ENCODE measurements at places on chromosomes 16 and 17.
A peak's percentile ranks its signal among the peaks of the same experiment; 100 is the strongest.

- no peak for DNase-seq
Measured at GRCh38 chr16:90008708-90009145, 10.5 kb downstream of the DBNDD1 start.

GRCh38 chr17:70493277-70493874 lies 324.0 kb downstream of the KCNJ2 start:
- DNase-seq = no peak

DNA sequence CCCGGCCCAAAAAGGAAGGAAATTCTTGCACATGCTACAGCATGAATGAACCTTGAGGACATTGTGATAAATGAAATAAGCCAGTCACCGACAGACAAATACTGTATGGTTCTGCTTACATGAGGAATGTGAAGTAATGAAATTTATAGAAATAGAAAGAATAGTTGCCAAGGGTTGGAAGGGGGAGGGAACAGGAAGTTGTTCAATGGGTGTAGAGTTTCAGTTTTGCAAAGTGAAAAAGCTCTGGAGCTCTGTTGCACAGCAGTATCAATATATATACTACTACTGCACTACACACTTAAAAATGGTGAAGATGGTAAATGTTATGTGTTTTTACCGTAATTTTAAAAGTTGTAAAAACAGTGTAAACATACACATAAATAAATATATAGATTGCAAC lies 43.7 kb downstream of the PKD1L3 start:
- no peak for DNase-seq

DNA sequence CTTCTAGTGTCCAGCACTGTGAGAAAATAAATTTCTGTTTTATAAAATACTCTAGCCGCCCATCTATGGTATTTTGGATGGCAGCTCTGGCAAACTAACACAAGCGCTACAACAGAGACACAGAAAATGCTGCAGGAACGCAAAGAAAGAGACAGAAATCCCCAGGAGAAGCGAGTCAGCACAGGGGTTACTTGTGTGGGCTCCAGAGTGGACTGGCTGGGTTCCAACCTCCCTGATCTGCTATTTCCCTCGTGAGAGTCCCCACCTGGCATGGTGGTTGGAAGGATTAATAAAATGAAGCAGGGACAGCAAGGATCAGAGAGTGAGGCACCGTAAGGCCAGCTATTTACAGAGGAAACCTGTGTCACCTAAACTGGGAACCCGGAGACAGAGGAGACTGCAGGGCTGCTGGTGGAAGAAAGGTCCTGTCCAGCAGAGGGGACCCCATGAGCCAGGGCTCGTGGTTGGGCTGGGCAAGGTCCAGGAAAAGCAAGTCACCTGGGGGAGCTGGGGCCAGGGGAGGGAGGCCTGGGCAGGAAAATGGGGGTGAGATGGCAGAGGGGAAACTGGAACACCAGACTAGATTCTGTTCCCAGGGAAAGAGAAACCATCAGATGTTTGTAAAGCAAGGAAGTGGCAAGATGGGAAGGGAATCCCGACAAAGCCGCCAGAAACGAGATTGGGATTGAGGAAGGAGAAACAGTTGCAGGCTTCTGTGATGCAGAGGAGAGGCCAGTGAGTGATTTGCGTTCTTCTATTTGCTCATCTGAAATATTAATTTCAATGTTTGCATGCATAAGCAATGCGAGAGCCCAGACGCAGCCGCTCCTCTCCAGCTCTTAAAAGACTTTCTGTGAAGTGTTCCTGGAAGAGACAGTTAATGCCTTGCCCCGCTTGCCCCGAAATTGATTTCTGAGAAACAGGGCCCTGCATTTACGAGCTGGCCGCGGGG lies 63.0 kb upstream of the TEKT3 start:
- DNase-seq = no peak

GRCh38 chr17:62696256-62696655 lies 68.8 kb downstream of the MRC2 start:
- DNase-seq = no peak

DNA sequence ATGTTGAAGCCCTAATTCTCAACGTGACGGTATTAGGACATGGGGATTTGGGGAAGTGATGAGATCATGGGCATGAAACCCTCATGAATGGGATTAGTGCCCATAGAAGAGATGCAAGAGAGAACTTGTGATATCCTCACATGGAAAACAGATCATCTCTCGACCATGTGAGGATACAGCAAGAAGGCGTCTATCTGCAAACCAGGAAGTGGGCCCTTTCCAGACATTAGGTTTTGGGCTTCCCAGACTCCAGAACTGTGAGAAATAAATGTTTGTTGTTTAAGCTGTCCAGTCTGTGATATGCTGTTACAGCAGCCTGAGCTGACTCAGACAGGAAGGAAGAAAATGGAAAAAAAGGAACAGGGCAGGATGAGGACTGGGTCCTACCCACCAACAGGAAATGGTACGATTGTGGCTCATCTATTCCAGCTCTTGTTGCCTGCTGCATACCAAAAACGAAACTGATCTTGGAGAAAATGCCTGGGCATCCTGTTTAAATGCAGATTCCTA lies 21.9 kb upstream of the SSTR2 start:
- peak; percentile 46 for DNase-seq

- no peak for DNase-seq
Measured at GRCh38 chr17:12022310-12022709, 1.6 kb downstream of the MAP2K4 start.

GRCh38 chr16:25010542-25010941 lies 4.6 kb downstream of the ARHGAP17 start:
- DNase-seq = no peak

GRCh38 chr17:62641153-62641552 lies 13.7 kb downstream of the MRC2 start:
- DNase-seq = no peak

DNA sequence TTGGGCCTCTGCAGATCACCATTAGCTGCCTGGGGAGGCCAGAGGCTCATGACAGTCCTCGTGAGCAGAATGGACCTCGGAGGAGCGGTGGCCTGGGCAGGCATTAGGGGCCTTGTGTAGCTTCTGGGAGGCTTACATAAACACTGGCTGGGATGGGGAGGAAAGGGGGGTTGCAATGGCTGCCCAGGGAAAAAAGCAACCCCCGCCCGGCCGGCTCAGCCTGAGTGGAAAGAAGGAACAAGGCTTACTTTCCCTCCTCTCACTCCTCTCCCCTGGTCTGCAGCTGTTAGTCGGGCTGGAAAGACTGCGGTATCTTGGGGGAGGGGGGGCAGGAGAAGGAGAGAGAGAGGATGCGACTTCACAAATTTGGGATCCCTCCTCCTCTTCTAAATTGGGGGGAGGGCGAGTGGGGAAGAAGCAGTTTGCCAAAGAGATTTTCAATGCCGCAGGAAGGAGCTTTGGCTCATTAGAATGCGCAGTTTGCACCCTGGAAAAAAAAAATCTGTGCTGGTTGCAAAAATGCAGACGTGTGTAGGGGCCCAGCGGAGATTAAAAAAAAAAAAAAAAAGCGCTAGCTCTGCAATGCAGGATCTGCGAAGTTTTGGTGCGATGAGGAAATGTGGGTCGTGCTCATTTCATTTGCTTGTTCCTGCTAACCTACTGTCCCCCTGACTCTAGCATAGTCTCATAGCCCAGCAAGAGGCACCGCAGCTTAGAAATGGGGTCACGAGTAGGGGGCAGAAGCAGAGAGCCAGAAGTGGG lies 6.6 kb upstream of the NR1D1 start:
- DNase-seq = no peak

DNA sequence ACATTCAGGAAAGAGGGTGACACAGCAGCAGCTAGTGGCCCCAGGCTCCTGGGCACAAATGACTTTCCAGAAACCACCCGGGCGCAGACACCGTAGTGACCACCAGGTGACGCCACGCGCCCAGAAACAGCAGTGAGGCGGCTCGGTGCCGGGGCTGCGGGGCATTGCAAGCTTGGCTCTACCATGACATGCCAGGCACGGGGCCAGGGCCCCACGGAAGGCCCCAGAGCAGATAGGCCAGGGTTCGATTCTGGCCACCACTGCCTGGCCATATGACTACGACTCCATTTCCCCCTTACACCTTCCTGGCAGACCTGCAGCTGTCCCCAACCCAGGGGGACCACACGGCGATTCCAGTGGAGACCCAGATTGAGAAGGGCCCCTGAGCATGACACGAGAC lies 6.7 kb downstream of the RHBDF1 start:
- DNase-seq = peak; percentile 90

DNA sequence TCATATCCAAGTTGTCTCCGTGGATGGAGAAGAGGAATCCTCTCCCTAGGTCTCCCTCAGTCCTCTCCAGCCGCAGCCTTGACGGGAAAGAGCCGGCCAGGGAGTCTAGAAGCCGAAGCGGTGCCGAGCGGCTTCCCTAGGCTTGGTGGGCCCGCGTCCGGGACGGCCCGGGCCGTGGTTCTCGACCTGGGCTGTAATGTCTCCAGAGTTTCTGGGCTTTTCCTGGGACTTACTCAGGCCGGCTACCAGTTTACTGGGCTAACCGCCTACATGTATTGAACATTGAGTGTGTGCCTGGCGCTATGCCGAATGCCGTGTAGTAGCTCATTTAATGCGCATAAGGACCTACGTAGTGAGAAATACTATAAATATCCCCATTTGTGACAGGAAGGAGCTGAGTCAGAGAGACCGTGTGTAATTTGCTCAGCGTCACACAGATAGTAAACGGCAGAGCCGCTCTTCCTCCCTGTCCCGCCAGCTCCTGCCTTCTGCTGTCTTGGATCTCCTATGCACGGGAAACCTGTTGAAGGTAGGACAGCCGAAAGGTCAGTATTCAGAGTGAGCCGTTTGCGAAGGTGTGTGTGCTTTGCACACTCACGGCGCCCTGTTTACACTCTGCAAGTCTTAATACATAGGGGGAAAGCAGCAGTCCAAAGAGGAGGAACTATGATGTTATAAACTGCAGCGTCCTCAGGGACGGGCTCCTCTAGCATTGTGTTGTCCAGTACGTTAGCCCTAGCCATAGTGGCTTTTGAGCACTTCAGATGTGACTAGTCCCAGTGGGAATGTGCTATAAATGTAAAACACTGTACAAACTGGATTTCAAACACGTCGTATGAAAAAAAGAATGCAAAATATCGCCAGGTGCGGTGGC lies 723 bp upstream of the SPAG5 start:
- peak; percentile 82 for DNase-seq

DNA sequence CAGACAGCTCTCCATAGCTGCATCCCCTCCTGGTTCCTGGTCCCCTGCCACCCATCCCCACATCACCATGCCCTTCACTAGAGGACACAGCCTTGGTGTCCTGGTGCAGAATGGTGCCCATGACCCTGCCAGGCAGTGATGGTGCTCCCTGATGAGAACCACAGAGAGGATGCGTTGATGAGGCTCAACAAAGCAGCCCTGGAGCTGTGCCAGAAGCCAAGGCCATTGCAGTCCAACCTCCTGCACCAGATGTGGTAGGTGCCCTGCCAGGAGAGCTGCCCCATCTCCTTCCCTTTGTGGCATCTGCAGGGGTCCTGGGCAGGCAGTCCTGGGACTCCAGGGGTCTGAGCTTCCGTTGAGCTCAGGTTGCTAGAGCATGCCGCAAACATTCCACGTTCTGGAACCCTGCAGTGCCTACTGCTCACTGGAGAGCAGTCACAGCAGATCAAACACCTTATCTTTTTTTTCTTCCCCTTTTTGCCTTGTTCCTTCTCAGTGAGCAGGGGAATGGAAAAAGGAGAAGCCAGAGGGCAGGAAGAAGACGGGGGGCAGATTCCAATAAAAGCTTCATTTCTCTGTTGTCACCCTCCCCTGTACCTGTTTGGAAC lies 5.3 kb upstream of the EPN3 start:
- no peak for DNase-seq

DNA sequence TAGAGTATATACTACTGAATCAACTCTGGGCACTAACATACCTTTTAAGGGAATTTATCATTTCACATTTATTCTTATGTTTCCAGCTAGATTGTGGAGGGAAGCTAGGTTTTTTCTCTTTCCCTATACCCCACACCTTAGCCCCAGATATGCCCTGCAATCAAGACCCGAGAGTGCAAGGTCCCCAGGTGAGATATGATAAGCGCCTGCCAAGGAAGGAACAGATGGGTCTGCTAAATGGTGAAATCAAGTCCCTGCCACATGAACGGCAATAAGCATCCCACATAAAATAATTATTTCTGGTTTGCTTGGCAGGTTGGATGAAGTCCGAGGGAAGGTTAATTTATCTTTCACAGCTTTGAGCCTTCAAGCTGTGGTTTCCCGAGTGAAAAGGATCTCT lies 195.5 kb downstream of the TOX3 start:
- DNase-seq = no peak

Data from AG08396 (cell line).